Kidney glomerular epithelial cell (primary cell): ENCODE measurements at places on chromosomes 5 and 9.
A peak's percentile ranks its signal among the peaks of the same experiment; 100 is the strongest.

DNA sequence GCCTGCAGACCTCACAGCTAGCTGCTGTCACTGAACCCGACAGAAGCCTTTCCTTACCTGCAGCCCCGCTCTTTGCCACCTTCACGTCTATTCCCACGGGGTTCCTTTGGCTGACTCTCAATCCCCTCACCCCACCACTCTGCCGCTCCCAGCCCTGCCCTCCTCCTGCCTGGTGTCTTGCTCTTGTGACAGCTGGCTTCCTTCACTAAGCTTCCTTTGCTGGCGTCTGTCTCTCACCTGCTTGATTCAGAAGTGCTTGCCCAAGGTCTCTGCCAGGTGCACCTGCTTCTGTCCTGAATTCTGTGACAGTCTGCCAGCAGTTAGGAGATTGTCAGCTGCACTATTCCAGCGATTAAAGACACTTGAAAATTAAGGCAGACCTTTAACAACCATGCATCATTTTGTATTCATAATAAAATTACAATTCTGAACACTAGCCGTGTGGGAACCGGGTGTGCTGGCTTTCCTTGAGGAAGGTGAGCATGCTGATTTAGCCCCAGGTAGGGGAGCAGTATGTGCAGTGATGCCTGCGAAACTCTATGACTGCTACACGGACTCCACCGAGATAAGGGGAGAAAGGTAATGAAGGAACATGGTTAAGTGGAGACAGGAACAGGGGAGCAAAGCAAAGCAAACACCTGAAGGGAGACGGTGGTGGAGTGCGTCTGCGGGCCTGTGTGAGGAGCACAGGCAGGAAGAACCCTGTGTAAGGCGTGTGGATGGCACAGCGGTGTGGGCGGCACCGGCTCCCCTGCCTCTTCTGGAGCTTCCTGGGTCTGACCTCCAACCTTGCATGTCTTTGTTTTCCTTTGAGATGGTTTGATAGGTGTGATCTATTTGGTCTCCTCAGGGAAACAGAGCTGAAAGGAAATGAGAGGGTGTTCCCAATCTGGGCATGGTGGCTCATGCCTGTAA, 80.1 kb upstream of the CACNA1B start:
- no peak for DNase-seq

DNA sequence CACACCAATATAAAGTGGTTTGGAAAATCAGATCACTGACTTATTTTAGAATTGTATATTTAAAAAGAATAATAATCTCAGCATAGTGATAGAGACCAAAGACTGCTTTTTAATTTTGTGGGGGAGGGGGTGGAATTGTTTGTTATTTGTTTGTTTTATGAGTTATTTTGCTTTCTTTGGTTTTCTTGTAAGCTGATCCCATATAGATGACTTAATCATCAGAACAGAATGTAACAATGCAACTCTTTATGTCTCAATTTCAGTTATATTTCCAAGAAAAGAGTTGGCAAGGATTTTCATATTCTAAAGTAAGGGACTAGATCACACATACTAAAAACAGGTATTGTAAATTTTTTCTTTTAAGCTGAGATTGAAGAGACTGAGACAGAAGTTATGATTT, 984.9 kb downstream of the TLE4 start:
- no peak for DNase-seq

DNA sequence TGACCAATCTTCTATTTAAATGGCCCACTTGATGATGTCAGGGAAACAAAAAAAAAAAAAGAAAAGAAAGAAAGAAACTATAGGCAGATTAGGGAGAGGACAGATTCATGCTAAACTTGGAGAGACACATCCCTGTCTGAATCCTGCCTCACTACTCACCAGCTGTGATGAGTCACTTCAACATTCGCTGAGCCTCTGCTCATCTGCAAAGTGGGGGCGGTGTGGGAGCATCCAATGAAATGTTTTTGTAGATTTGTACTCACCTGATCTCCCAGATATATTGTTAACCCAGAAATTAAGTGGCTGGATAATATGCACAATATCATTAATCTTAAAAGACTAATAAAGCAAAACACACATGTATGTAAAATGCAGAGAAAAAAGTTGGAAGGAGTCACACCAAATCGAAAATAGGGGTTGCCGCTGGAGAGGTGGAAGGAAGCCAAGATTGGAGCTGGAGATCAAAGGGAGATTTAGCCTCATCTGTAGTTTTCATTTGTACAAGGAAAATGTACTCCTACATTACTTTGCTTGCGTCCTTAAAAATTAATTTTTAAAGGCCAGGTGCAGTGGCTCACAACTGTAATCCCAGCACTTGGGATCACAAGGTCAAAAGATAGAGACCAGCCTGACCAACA, 17.0 kb upstream of the ERGIC1 start:
- peak; percentile 74 for DNase-seq

GRCh38 chr5:53997736-53998627, 312.4 kb downstream of the ARL15 start:
- DNase-seq = no peak

DNA sequence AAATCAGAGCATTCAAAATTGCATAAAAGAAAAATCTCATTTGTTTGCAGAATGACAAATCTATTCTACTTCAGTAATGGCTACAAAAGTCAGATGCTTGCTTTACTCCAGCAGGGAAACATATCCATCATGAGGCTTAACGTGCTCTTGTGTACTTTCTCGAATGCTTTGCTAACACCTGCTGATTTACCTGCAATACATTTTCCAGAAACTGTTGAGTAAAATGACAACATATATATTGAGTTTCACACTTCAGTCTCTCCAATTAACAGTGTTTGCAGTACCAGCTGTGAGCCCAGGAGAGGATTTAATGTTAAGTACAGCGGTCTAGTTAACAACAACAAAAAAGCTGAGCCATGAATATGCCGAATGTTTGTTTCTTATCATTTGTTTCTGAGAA, 391.5 kb upstream of the SMC2 start:
- DNase-seq = no peak

- no peak for DNase-seq
Observed at GRCh38 chr9:37917801-37918664, 14.1 kb upstream of the SLC25A51 start.
